ENCODE measurements at places on chromosomes 7 and 10.

DNA sequence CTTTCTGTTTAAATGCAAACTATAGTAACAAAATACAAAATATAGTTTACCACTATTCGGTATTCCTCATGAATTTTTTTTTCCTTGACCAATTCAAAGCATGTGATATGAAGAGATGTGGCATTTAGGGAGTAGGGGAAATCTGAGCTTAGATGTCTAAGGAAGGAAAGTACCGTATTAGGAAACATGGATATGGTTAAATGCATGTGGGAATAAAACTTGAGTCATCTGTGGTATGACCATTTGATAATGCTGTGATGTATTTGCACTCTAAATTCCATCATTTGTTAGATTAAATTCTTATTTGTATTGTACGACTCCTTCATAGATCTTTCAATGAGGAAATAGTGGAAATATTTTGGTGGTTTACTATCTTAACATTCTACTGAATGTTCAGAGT lies 19.7 kb downstream of the AHR start:
- DNase-seq = no peak

- DNase-seq = no peak
These were observed 253.9 kb downstream of the PPP1R3A start for GRCh38 chr7:113664867-113665266.

- DNase-seq = no peak
These were observed 6.9 kb upstream of the HILPDA start for GRCh38 chr7:128448751-128449302.

DNA sequence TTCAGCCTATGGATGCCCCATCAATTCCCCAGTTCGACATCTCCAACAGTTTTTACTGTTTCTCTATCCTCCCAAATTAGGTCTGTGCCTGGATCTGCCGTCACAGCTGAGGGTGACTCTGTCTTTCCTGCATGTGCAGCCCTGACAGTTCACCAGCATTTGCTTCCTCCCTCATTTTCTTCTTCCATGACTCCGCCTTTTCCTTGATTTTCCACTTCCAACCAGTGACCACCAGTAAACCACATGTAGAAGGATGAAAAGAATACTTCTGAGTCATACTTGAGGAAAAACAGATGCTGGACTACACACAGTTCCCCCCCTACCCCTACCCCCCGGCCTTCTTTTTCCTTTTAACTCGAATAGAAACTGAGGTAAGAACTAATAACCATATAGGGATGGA lies 311.8 kb upstream of the POM121L12 start:
- DNase-seq = no peak

DNA sequence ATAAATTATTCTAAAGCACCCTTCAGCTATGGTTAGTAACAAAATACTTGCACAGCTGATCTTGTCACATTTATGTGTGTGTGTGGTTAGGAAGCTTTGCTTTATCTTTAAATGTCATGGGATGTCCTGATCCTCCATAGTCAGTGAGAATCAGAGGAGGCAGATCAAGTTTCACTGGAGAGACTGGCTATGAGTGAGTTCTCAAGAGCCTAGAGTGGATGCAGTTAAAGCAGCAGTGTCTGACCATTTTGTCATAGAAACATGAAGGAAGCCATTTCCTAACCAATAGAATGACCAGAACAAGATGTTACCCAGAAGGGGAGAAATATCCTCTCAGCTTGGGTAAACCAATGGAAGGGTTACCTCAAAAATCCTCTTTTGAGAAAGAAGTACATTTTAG lies 207.2 kb upstream of the DKK1 start:
- DNase-seq = no peak

- DNase-seq = no peak
These were observed 217.8 kb downstream of the DNAJB6 start for GRCh38 chr7:157554393-157555238.

DNA sequence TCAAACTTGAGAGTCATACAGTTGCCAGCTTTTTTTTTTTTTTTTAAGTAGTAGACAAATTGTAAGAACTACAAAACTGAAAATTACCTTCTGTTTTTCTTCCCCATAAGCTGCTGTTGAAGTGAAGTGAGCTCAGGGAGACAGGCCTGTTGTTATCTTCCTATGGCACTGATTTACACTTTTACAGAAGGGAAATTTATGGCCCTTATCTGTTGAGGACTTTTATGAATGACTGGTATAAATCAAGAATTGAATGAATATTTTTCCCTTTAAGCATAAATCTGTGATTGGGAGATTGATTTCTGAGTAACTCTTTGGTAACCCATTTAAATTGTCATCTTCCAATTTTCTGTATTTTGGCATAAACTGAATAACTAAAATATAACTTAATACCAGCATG lies 124.0 kb downstream of the SDK1 start:
- no peak for DNase-seq

DNA sequence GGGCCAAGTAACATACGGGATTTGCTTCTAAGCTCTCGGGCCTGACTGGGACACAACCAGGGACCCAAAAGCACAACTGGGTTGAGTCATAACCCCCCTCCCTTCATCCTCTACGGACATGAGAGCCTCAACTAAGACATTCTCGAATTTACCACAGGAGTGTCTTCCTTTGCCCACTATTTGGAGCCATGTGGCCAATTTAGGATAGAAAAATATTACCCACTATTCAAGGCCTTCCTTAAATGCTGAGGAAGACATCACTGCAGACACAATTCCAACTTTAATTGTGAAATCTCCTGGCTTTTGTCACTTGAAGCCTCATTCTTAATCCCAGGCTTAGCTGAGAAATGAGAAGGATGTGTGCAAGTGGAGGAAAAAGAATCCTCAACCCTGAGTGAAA lies 11.8 kb downstream of the CTBP2 start:
- no peak for DNase-seq

DNA sequence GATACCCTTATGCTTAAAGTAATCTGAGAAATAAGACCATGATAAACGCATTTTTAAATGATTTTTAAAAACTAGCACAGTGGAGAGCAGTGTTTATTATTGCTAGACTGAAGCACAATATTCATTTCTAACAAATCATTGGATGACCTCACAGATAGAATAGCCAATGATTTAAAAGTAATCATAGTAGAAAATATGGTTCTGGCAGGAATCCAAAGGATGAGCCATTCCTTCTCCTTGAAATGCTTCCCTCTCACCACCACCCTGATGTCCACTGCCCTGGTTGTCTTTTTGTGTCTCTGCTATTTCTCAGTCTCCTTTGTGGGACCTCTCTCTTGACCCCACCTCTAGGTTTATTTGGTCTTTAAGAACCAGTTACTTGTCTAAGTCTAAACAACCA lies 64.9 kb downstream of the PRKG1 start:
- DNase-seq = no peak

DNA sequence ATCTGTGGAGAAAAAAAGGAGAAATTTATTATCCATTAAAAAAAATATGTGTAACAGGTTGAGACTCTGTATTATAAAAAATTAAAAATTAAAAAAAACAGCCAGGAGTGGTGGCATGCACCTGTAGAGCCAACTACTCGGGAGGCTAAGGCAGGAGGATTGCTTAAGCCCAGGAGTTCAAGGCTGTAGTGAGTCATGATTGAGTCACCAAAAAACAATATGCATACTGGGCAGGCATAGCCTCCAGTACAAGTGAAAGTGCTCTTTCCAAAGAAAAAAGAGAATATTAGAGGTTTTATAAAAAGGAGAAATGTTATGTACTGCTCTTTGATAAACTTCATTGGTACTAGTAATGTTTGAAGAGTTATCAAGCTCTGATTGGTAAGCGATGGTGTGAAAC lies 647.1 kb upstream of the ZWINT start:
- DNase-seq = no peak

DNA sequence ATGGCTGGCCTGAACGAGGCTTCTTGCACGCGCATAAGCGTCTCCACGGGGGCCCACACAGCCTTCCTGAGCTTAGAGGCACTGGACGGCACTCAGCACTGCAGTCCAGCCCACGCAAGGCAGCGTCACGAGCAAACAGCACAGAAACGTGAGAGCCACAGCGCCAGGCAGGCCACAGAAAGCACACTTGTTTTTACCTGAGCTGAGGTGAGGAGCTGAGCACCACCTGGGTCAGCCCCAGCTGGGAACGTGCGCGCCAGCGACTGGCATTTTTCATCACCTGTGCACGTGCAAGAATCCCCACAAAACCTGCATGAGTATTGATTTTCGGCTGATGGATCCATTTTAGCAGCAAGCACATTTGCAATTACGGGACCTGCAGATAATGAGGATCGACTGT lies 26.7 kb downstream of the IQCE start:
- DNase-seq = no peak

DNA sequence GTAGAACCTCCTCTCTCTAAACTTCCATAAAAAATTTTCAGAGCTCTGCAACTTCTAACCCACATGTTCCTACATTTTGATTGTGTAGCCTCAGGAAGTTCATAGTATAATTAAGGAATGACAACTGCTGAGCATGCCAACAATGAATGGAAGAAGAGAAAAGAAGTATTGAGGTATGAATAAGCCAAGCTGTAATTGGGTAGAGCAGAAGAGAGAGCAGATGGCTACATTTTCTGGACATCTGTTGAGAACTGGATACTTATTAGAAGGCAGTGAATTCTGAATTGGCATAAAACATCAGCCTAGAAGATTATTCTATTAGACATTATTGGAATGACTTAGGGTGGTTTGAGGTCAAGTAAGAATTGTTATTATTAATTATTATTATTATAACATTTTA lies 728.3 kb upstream of the PHF14 start:
- DNase-seq = no peak

GRCh38 chr10:6044751-6045313 lies 17.3 kb downstream of the IL2RA start:
- no peak for DNase-seq

DNA sequence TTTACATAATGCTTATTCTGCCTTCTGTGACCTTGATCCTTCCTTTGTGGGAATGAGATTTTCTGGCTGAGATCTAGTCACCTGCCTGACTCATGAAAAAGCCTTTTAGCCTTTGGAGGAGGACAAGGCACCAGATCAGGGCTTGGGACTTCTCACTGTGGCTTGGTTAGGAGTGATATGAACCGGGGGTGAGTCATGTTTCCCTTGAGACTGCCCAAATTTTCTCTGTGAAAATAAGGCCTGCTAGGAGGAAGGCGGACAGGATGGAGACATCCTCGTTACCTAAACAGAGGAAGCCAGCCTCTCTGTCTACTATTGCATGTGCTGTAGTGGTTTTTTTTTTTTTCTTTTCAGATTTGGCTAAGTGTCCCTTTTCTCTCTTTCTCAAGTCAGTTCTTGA lies 57.8 kb downstream of the EVX1 start:
- DNase-seq = no peak

DNA sequence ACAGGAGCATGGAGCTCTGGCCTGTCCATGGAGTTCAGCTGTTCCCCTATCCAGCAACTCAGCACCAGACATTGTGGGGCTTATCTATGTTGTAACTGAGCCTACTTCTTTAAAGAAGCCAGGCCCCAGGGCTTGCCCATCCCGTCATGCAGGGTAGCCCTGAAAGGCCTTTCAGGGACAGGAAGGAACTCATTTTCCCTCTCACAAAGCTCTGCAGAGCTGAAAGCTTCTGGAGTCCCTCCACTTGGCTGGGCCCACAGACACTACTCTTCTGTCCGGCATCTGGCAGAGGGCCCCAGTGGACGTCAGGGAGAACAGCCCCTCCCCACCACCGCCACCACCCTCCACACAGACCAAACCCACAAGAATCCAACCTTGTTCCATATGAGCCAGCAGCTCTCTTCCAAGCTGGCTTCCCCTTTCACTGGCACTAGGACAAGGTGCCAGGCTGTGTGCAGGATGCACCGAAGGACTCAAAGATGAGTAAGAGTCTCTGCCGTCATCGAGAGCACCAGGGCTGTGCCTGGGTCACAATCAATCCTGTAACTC lies 33.1 kb downstream of the DENND2A start:
- peak; percentile 53 for DNase-seq

DNA sequence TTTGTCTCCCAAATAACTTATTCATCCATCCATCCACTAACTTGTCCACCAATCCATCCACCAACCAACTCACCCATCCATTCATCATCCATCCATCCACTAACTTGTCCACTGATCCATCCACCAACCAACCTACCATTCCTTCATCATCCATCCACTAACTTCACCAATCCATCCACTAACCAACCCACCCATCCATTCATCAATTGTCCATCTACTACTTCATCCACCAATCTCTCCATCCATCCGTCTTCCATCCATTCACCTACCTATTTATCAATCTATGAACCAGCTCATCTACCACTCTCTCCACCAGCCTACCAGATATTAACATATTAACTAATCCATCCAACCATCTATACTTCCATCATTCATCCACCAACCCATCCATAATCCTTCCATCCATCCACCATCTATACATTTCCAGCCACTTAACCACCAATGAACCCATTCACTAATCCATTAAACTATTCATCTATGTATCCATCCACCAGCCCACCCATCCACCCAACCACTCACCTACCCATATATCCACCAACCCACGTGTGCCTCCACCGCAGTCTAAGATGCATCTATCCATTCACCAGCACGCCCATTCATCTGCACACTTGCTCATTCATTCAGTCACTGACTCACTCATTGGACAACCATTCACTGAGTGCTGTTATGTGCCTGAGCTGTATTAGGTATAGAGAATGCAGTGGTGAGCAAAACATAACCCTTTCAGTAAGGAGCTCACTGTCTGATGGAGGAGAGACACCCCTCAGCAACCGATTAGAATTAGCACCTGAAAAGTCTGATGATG lies 19.8 kb upstream of the TBL2 start:
- no peak for DNase-seq

DNA sequence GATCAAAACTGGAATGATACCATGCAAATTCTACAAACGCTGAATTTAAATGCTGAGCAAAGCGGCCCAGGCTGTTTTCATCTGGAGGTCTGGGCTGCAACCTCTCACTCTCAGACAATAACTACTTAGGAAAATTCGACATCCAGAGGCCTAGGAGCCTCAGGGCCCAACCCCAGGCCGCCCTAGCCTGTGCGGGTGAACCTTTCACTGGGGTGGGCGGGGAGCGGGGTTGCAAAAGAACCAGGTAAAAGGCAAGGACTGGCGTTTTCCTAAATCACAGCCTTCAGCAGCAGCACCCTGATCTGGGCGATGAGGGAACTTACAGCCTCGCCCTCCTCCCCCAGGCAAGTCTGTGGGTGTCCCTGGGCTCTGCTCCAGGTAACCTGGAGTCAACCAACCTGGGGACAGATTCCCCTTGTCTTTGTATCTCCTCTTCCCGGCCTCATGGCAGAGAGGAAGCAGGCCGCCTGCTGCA lies 33.4 kb downstream of the CALML5 start:
- no peak for DNase-seq

GRCh38 chr10:88979153-88979562 lies 11.4 kb upstream of the FAS start:
- peak; percentile 77 for DNase-seq
